ENCODE measurements at places on chromosomes 12 and 14.

GRCh38 chr14:23177181-23177580 is 6.3 kb downstream of the SLC7A8 start:
- DNase-seq = no peak

GRCh38 chr14:100747021-100747586 is 20.4 kb downstream of the DLK1 start:
- no peak for DNase-seq

GRCh38 chr14:89331398-89331797 is 85.6 kb downstream of the FOXN3 start:
- no peak for DNase-seq

GRCh38 chr12:74719447-74719846 is 181.8 kb downstream of the ATXN7L3B start:
- no peak for DNase-seq

DNA sequence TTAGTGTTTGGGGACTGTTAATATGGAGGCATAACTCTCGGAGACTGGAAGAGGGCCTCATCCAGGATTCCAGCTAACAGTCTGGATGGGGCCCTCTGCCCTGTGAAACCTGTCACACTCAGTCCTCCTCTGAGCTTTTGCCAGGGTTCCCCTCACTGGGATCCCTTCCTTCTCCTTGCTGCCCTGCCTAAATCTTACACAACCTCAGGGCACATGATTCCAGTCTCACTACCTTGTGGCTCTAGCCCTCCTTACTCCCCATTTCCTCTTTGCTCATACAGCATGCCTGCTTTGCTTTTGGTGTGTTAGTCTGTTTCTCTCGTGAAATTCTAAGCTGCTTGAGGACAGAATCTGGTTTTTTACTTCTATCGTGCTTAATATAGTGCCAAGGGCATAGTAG is 942 bp upstream of the GSG1 start:
- DNase-seq = no peak

DNA sequence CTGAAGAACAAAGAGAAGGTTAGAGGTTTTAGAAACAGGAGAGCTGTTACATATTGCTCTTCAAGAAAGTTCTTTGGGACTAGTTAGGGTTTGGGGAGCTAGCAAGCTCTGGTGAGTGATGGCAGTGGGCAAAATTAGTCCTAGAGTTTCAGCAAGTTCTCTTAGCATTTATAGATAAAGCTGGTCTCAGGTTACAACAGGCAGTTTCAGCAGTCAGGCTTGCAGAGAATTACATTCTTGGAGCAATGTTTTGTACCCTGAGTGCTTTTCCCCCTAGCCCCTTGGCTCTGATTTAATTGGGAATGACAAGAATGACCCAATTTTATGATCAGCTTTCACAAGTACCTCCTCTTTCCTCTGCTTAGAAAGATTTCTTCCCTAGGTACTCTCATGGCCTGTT is 21.4 kb upstream of the EID3 start:
- DNase-seq = no peak

GRCh38 chr14:20428010-20428365 is 8.0 kb downstream of the KLHL33 start:
- DNase-seq = no peak

- peak; percentile 54 for DNase-seq
Observed at GRCh38 chr14:91352053-91352452, 65.6 kb downstream of the CCDC88C start.

DNA sequence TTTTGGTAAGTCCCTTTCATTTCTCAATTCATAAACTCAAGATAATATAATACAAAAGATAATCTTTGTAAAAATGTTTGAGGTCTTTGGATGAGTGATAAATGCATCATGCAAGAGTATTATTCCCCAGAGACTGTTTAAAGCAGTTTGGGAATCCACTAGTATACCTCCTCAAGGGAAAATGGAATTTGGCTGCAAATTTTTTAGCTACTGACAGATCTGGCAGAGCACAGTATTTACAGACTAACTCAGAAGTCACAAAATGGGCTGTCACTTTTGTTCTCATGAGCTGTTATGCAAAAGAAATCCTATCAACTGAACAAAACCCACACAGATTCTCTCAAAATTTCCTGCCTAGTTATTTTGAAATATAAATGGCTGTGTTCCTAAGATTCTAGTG is 9.9 kb downstream of the SPIC start:
- no peak for DNase-seq

GRCh38 chr14:92590941-92591340 is 77.4 kb downstream of the RIN3 start:
- DNase-seq = no peak

DNA sequence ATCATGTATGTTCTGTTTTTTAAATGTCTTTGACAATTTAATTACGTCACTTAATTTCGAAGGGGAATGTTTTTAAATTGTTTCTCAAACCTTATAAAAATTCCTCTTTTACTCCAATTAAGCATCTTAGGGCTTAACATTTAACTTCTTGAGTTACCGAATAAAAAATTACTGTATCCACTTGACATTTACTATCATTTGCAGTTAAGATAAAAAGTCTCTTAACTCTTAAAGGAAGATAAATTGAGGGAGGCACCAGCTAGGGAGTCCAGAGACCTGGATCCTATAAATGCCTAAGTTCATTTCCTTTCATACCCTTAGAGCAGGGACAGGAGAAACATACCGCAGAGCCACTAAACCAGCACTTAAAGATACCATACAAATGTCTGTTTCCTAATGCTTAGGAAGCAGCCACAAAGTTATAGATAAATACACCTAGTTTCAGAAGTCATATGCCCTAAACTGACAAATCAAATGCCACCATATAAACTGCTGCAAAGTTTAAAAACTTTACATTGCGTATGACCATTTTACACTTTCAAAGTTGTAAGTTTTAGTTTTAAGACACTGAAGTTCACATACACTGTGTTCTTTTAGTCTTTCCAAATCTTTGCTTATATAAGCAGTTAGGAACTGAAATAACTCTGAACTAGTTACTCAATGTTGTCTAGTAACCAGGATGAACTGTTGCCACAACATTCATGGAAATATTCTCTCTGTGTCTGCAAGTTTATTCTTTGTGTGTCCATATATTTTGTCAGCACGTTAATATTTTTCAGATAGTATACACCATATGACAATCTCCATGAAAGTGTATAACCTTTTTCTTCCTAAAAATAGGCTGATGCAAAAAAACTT is 71.2 kb downstream of the GALNT4 start:
- DNase-seq = peak; percentile 57

GRCh38 chr12:77372494-77372893 is 307.1 kb upstream of the E2F7 start:
- no peak for DNase-seq

GRCh38 chr12:120041386-120042231 is 52.6 kb downstream of the BICDL1 start:
- no peak for DNase-seq

DNA sequence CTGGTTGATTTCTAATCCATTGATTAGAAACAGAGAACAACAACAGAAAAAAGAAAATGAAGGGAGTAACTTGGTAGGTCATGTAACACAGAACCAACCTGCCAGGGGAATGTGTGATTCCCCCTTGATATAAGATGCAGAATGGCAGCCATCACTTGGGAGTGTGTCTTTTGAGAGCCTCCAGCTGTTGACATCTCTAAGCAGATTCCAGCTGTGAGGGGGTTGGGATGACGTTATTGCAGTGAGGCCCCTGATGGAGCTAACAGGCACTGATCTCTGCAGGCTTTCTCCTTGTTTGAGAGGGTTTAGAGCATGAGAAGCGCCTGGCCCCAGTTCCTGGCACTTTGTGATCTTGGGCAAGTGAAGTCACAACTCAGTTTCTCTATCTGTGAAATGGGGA is 124.9 kb downstream of the PELI2 start:
- no peak for DNase-seq

- no peak for DNase-seq
Observed at GRCh38 chr12:120432772-120433525, 5.0 kb upstream of the COX6A1 start.

DNA sequence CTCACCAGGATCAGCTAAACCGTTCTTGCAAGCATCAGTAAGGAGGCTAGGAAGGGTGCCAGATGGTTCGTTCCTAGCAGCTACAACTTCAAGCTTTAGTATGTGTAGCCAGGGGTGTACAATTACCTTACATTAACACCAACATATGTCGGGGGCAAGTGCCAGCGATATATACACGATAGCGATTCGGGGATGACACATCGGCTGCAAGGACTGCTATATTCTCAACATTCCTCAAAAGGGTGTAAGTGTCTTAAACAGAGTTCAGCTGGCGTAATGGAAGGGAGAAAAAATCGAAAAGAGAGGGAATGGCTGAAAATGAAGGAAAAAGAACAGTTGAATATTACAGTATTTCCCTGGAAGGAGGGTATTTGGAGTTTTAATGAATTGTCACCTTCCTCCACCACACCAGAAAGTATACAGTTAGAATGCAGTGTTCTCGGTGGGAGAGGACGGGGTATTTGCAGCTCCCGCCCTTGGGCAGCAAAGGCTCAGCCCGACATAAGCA is 545 bp downstream of the LIMA1 start:
- peak; percentile 42 for DNase-seq

- DNase-seq = no peak
Observed at GRCh38 chr12:67410246-67410645, 141.1 kb downstream of the CAND1 start.

DNA sequence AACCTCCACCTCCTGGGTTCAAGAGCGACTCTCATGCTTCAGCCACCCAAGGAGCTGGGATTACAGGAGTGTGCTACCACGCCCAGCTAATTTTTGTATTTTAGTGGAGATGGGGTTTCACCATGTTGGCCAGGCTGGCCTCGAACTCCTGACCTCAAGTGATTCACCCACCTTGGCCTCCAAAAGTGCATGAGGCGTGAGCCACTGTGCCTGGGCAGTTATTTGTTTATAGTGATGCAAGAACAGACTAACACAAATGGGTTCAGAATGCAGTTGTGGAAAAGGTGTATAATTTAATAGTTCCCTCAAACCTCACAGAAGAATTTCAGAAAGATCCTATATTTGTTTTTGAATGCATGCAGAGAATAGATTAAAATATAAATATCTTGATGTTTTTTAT is 447.1 kb downstream of the ZFP36L1 start:
- no peak for DNase-seq

- no peak for DNase-seq
Observed at GRCh38 chr12:77070382-77070781, 5.0 kb upstream of the E2F7 start.

- DNase-seq = no peak
Observed at GRCh38 chr14:80054020-80054419, 157.3 kb downstream of the DIO2 start.

- DNase-seq = no peak
Observed at GRCh38 chr14:103713304-103714062, 1.8 kb downstream of the XRCC3 start.

- no peak for DNase-seq
Observed at GRCh38 chr14:70988452-70988851, 81.2 kb downstream of the PCNX1 start.

Measured in muscle of arm (tissue), 14 donors.